ENCODE measurements at places on chromosomes 16 and 17. TPM values are rescaled to one million over a fixed set of nuclear protein-coding genes. Genes with fewer than 3 reads are reported as not detected.

DNA sequence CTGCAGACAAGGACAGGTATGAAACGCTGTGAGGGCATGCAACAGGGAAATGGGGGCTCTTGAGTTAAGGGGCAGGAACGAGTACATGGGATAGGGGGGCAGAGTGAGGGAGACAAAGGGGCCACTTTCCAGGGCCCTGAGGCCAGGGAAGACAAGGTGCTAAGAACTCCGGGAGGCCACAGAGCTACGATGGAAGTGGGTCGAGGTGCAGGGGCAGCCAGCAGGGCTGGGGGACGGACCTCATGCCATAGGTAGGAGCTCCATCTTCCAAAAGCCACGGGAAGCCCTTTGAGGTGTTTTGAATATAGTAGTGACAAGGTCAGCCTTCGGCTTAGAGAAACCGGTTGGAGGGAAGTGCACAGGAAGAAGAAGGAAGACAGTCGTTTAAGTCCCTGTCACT, 35.6 kb downstream of the RBFOX3 start:
- no peak for DNase-seq

GRCh38 chr16:8631818-8632465, 10.4 kb downstream of the METTL22 start:
- DNase-seq: no peak

DNA sequence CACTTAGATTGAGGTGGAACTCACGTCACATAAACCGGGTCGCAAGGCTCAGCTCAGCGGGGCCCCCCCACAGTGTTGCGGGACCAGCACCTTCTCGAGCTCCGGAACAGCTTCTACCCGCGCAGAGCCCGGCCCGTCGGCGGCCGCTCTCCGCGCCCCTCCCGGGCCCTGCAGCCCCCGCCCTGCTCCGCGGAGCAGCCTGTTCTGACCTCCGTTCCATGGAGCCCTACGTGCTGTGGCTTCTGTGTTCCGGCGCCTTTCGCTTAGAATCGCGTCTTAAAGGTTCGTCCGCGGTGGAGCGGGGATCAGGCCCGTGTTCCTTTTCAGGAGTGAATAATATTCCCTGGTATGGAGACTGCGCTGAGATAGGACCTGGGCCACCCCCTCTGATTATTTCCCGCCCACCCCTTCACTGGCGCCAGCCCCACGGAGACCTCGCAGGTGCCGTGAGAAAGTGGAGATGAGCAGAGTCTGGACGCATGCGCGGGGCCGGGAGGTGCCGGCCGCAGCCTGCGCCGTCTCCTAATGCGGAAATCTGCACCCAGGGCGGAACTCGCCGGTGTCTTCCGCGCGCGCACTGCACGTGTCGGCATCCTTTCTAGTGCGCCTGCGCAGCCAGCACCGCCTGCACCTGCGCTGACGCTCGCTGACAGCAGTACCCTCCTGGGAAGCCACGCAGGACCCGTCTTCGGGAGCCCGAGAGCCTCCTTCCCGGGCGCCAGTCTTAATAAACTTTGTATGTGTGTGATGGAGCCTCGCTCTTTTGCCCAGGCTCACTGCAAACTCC, 30.9 kb downstream of the ZNF778 start:
- no peak for DNase-seq

SLFN11 gene
- total RNA-seq: 28.3 TPM

DNA sequence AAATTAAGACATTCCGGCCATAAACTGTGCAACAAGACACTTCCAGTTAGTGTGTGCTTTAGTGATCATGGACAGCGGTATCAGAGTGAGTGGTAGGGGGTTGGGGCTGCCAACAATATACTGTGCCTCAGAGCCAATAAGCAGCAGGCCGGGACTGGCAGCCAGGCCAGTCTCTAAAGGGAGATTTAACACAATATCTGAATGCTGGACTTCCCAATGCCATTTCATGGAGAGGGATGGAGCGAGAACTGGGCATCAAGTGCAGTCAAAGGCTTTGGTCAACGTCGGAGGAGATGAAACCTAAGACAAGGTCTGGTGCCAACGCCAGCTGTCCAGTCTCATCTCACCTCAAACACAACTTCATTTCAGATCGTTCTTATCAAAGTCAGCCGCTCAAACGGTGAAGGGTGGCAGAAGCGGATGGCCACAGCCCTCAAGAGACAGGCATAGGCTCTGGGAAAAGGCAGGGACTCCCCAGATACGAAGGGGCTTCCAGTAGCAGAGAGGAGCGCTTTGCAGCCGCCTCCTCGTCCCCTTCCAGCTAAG, 935 bp downstream of the USP32 start:
- peak; percentile 65 for DNase-seq

- DNase-seq: peak; percentile 63
These were observed 7.1 kb downstream of the HAS3 start for GRCh38 chr16:69112285-69113129.

DNA sequence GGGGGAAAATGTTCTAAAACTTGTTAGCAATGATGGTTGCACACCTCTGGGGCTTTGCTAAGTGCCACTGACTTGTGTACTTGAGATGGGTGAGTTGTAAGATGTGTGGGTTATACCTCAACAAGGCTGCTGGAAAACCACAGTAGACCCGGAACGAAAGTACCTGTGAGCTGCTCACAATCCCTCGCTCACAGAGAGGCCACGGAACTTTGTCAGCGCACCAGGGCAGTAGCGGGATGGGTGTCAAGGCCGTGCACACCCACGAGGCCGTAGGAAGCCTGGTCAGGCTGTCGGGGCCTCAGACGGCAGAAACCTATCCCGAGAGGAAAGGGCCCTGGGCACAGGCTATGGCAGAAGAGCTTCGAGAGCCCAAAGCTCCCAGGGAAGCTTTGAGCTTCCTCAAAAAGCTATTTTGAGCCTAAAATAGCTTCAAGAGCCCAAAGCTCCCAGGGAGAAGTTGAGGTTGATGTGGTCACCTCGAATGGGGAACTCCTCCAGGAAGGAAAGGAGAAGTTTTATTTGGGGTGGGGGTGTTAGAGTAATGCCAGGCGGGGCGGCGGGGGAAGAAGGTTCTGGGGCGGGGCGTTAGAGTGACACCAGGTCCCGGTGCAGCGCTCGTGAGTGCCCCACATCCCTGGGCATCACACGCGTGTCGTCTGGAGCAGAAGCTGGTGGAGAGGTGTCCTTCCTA, 19.0 kb downstream of the CBFA2T3 start:
- no peak for DNase-seq

GRCh38 chr17:901191-901950, 78.2 kb downstream of the NXN start:
- peak; percentile 41 for DNase-seq

JPH3 gene
- 0.65 TPM for total RNA-seq

GRCh38 chr16:47019568-47019967, 46.1 kb upstream of the DNAJA2 start:
- peak; percentile 44 for DNase-seq

DNA sequence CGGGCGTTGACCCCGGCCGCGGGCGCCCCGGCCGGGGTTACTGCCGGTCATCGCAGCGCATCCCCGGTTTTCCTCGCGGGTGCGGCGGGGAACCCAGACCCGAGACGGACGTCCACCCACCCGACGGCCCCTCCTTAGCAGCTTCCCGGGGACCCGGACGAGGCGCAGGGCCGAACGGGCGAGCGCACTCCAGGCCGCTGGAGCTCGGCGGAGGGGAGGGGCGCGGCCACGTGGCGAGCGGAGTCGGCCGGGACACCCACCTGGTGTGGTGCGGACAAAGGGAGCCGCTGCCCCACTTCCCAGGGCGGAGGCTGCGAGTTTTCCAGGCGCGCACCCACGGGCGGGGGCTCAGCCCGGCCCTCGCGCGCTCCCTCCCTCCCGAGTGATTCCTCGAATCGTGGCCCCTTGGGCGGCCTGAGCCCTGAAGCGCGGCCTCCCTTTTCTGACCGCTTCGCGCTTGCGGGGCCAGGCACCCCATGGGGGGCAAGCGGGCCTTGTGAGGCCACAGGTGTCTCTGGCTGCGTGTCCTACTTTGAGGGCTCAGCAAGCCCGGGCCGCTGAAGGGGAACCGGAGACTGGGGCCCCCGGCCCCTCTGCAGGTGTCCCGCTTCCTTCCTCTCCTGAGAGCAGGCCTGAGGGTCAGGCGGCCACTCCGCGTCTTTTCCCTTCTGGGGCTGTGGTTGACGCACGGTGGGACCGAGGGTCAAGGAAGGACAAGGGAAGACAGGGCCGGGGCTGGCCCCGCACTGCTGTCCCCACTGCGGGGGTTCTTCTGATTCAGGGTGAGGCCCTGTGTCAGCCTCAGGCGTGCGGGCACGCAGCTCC, 1.1 kb upstream of the FASN start:
- DNase-seq: no peak

RAB26 gene
- 0.20 TPM for total RNA-seq

DNA sequence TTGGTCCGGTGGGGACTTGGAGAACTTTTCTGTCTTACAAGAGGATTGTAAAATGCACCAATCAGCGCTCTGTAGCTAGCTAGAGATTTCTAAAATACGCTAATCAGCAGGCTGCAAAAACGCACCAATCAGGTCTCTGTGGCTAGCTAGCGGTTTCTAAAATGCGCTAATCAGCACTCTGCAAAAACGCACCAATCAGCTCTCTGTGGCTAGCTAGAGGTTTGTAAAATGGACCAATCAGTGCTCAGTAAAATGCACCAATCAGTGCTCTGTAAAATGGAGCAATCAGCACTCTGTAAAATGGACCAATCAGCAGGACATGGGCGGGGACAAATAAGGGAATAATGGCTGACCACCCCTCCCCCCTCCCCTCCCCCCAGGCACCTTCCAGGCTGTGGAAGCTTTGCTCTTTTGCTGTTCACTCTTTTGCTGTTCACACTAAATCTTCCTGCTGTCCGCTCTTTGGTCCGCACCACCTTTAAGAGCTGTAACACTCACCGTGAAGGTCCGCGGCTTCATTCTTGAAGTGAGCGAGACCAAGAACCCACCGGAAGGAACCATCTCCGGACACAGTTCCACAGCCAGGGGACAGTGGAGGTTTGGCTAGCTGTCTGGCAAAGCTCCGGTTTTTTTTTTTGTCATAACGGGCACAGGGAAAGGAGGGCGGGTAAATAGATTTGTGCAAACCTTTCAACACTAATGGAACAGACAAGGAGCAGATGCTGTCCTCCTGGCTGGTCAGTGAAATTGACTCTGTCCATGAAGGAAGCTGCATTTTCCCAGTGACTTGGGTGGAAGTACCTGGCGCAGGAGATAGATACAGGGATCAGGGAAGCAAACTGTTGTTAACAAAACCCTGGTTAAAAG, 8.3 kb downstream of the PITPNC1 start:
- DNase-seq: no peak

DNA sequence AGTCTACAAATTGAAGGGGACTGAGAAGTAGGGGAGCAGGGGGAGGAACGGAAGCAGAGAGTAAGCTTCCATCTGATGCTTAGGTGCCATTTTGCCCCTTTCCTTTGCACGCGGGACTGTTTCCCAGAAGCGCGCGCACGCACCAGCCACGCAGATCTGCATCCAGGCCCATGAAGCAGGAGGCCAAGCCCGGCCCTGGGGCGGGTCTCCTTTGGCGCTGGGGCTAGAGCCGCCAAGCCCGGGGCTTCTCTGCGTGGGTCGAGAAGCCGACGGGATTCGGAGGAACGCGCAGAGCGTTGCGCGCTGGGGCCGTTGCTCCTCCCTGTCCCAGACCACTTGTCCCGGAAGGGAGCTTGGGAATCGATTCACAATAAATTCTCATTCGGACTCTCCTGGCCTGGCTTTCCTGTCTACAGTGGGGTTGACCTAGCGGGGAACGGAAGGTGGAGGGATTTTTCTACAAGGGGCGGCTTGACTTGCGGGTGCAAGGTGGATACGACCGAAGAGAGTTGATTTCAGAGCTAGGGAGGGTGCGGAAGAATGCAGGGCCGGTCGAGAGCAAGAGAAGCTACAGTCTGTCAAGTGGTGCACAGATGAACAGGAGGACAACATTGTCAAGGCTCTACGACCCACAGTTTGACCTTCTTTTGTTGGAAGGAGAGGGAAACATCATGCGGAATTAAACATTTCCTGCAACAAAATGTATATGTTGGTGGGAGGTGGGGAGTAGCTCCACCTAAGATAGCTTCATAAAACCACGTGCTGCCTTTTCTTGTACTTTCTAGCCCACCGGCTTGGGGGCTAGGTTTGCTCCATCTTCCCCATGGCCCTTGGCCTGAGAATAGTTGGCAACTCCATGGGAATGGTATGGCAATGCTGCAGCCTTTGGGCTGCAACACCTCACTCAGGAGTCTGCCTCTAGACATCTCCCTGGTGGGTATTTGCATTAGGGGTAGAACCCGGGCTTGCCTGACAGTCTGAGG, 4.5 kb downstream of the HOXB9 start:
- no peak for DNase-seq

NACA2 gene
- total RNA-seq: not detected

- no peak for DNase-seq
These were observed 6.4 kb downstream of the TEKT5 start for GRCh38 chr16:10688291-10688690.

DNA sequence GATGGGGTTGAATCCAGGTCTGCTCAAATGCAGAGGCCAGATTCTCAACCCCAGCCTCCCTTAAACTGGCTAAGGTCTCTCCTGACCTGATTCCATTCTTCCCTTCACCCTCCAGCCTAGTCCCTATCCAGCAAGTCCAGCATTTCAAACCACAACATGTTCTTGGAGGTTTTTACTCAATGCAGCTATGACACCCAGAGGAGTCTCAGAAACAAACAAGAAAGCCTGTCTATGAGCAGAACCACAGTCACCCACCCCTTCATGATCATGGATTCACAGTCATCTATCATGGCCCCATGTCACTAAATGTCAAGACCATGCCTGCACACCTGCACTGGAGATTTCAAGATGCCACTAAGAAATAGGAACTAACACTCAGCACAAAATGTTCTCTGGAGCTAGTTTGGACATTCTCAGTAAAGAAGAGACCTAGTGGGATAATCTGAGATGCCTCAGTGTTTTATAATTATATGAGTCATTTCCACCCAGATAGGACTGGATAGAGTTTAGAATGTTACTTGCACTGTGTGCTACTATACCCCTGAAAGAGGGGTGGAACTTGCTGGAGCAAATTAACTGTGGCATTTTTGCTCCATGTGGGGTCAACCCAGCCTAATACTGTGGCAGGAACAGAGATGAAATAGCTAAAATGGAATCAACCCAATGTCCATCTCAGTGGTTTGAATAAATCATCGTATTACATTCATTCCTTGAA, 9.5 kb upstream of the METTL22 start:
- DNase-seq: no peak
